Psoas muscle (tissue), 8 donors: ENCODE measurements at places on chromosomes 13 and 19. TPM values are rescaled to one million over a fixed set of nuclear protein-coding genes. Genes with fewer than 3 reads are reported as not detected.
A peak's percentile ranks its signal among the peaks of the same experiment; 100 is the strongest.

DNA sequence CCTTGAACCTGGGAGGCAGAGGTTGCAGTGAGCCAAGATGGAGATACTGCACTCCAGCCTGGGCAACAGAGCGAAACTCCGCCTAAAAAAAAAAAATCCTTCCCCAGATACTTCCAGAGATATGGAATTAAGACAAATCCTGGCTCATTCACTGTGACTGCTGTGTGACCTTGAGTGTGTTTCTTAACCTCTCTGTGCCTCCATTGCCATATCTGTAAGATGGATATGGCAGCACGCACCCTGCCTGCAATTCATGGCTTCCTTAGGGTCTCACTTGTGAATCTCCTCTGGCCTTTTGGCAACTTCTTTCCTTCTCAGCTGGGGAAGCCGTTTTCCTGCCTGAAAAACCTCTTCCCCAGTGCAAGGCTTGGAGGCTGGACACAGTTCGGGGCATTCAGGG, 33.8 kb upstream of the ONECUT3 start:
- H3K4me3 ChIP-seq: no peak overlapping the region
- H3K27me3 ChIP-seq: no peaks in the 10 kb centered on the region
- no peak for DNase-seq
- no peak overlapping the region for H3K27ac ChIP-seq
- H3K4me1 ChIP-seq: no peaks in the 10 kb centered on the region

- H3K27ac ChIP-seq: peak overlapping the region; percentile 79
- peak; percentile 89 for DNase-seq
- peak overlapping the region; percentile 87 for H3K4me3 ChIP-seq
These were observed 692 bp upstream of the ZNF580 start for GRCh38 chr19:55640043-55640576.

- H3K4me1 ChIP-seq: peaks cover 5% of the 10 kb centered on the region
- H3K36me3 ChIP-seq: no peaks in the 10 kb centered on the region
- H3K27me3 ChIP-seq: no peaks in the 10 kb centered on the region
- no peak for DNase-seq
- H3K27ac ChIP-seq: no peak overlapping the region
These were observed 130.8 kb downstream of the KL start for GRCh38 chr13:33146843-33147611.

DNA sequence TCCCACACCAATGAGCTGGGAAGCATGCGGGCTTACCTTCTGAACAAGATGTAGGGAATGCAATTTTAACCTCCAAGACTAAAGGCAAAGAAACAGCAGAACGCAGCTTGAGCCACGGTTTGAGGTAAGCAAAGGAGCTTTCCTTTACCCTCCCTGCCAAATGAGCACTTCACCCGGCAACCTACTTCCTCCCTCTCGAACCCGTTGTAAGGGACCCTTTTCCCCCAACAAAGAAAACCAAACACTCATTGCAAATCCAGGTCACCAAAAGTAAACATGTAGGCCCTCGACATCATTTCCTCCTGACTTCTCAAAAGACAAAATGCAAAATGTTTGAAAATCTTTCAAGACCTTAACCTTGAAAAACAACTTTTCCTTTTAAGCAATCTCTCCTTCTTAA, 65.3 kb downstream of the ABCC4 start:
- DNase-seq: no peak
- H3K4me3 ChIP-seq: no peak overlapping the region
- H3K36me3 ChIP-seq: peaks cover 14% of the 10 kb centered on the region

DNA sequence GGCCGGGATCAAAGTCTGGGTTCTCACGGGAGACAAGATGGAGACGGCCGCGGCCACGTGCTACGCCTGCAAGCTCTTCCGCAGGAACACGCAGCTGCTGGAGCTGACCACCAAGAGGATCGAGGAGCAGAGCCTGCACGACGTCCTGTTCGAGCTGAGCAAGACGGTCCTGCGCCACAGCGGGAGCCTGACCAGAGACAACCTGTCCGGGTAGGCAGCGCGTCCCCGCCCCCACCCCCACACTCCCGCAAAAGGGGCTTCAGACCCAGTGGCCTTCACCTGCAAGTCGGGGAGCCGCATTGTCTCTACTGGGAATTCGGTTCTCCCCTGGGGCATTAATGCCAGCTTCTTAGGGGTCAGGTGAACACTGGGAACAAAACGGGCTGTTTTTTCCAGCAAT, 114.7 kb upstream of the MCF2L start:
- H3K36me3 ChIP-seq: peaks cover 87% of the 10 kb centered on the region
- no peak for DNase-seq
- no peaks in the 10 kb centered on the region for H3K4me1 ChIP-seq
- no peaks in the 10 kb centered on the region for H3K27me3 ChIP-seq
- H3K4me3 ChIP-seq: no peak overlapping the region

DNA sequence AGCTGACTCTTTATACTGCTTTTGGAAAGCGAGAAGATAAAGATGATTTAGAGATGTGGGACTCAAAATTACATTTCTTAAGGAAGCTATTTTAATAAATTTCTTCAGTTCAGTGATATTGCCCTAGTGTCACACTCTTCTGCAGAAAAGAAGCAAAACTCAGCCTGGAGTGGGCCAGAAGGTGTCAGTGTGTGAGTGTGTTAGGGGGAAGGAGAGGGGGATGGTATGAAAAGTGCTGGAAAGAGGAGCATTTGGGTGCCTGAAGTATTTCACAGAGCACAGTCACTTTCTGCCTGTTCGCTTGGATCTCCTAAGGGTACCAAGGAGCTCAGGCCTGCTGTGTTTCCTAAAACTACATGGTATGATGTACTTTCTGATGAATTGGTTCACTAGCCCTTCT, 84.5 kb upstream of the FRY start:
- H3K36me3 ChIP-seq: peaks cover 7% of the 10 kb centered on the region
- H3K4me1 ChIP-seq: peaks cover 14% of the 10 kb centered on the region
- DNase-seq: no peak
- no peak overlapping the region for H3K27ac ChIP-seq

- no peak overlapping the region for H3K4me3 ChIP-seq
- no peaks in the 10 kb centered on the region for H3K27me3 ChIP-seq
- DNase-seq: no peak
- no peaks in the 10 kb centered on the region for H3K36me3 ChIP-seq
- no peaks in the 10 kb centered on the region for H3K4me1 ChIP-seq
- no peak overlapping the region for H3K27ac ChIP-seq
These were observed 9.1 kb upstream of the TMEM255B start for GRCh38 chr13:113749967-113750366.

DNA sequence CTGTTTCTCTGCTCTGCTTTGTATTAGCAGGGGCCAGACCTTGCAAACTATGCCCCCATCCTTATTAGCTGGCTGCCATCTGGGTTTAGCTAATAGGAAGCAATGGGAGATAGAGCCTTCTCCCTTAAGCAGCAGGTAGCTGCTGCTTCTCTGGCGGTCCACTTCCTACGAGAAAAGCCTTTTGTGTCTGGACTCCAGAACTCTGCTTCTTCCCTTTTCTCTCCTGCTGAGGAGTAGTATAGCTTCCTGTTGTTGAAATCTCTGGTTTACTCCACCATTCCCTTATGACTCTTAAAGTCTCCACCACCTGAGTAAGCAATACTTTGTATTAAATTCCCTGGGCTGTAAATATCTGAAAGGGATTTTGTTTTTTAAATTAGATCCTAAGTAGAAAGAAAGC, 147.1 kb downstream of the DNAJC15 start:
- H3K4me1 ChIP-seq: no peaks in the 10 kb centered on the region
- no peaks in the 10 kb centered on the region for H3K27me3 ChIP-seq
- no peaks in the 10 kb centered on the region for H3K36me3 ChIP-seq
- DNase-seq: no peak
- H3K4me3 ChIP-seq: no peak overlapping the region

DNA sequence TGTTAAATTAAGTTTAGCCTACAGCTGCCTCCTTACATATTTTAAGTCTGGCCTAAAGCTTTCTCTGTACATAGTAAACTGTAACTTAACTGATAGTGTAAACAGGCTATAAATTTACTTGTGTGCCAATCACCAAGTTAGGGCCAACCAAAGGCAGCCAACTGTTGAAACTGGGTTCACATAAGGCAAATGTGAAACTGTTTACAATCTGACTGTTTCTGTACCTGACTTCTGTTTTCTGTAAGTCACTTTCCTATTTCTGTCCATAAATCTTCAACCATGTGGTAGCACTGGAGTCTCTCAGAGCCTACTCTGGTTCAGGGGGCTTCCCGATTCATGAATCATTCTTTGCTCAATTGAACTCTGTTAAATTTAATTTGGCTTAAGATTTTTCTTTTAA, 103.1 kb downstream of the RAP2A start:
- no peak overlapping the region for H3K4me3 ChIP-seq
- no peak overlapping the region for H3K27ac ChIP-seq
- no peak for DNase-seq
- peaks cover under 1% of the 10 kb centered on the region for H3K4me1 ChIP-seq

- H3K27ac ChIP-seq: no peak overlapping the region
- H3K4me3 ChIP-seq: no peak overlapping the region
- no peaks in the 10 kb centered on the region for H3K27me3 ChIP-seq
- H3K36me3 ChIP-seq: no peaks in the 10 kb centered on the region
These were observed 14.7 kb upstream of the EVI5L start for GRCh38 chr19:7815325-7815724.

DNA sequence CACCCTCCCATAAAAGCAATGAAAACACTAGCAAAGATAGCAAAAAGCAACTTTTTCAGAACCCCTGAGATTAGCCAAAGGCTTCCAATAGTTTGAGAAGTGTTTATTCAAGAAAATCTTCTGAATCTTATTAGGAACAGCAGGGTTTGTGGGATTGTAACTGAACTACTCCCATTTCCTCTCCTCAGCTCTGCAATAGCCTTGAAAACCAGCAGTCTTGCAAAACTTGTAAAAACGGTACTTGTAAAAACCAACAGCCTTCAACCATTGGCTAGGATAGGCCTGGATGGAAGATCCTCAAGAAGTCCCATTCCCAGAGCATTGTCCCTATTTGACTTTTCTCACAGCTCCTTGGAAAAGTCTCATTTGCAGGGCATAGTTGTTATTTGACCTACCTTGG, 12.1 kb downstream of the RNASEH2B start:
- no peak overlapping the region for H3K4me3 ChIP-seq
- H3K4me1 ChIP-seq: peaks cover 6% of the 10 kb centered on the region
- H3K27ac ChIP-seq: no peak overlapping the region
- no peaks in the 10 kb centered on the region for H3K27me3 ChIP-seq
- no peaks in the 10 kb centered on the region for H3K36me3 ChIP-seq

Gene RYR1
- total RNA-seq: 572 TPM

Gene IRS2
- 18.2 TPM for total RNA-seq

Gene MEF2B
- 0.91 TPM for total RNA-seq

Gene CLEC17A
- not detected for total RNA-seq

Gene ERCC1
- total RNA-seq: 71.9 TPM
